Iris pigment epithelial cell (primary cell): ENCODE measurements at places on chromosomes 6 and 20.

DNA sequence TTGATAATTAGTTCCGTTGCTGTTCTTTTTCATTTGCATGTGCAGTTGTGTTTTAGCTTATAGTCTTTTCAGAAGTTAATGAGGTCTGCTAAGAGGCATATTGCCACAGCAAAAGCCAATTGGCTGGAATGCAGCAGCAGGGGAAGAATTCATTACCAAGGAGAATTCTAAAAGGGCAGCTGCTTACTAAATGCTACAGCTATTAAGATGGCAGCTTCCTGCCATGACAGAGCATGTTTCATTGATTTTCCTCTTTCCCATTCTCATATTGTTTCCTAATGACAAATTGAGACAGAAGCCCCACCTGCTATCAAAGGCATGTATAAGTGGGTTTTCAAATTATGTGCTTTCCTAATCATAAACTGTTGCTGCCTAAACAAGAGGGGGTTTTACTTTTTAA lies 66.6 kb downstream of the CLVS2 start:
- no peak for DNase-seq

- no peak for DNase-seq
Observed at GRCh38 chr6:111606620-111607115, 990 bp upstream of the TRAF3IP2 start.

DNA sequence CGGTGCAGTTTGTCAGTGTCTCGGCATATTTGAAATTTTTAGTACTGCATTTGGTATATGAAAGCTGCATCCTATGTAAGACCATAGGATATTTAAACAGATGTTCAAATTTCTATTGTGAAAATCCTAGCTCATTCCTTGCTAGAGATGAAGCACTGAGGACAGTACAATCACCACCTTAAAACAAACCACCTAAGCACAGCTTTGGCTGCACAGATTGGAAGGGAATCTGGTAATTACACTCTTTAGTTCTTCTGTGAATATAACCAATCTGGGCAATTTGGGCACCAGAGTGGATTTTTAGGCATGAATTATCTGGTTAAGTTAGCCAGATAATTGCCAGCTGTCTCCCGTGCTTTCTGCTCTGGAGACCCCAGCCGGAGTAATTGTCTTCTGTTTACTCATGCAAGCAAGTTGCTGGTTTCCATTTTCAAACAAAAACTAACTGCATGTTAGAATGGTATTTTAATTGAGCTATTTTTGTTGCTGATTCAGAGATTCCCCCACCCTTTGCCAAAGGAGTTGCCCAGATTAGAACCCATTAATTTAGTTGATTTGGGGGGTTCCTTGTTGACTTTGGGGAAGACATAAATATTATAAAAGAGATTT lies 36.9 kb downstream of the E2F3 start:
- no peak for DNase-seq

GRCh38 chr20:25538838-25539665 lies 46.3 kb downstream of the NINL start:
- DNase-seq, result no peak

DNA sequence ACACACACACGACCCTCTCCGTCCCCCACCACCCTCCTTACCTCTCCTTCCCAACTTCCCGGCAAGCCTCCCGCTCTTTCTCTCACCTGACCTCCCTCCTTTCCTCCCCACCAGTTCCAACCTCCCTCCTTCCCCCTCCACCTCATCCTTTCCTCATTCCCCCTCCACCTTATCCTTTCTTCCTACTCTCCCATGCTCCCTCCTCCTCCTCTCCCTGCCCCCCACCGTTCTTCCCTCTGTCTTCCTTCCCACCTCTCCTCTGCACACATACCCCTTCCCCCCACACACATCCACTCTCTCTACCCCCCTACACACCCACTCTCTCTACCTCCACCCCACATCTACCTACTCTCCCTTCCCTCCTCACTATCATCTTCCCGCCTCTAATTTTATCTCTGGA lies 144.2 kb downstream of the TBC1D32 start:
- no peak for DNase-seq

DNA sequence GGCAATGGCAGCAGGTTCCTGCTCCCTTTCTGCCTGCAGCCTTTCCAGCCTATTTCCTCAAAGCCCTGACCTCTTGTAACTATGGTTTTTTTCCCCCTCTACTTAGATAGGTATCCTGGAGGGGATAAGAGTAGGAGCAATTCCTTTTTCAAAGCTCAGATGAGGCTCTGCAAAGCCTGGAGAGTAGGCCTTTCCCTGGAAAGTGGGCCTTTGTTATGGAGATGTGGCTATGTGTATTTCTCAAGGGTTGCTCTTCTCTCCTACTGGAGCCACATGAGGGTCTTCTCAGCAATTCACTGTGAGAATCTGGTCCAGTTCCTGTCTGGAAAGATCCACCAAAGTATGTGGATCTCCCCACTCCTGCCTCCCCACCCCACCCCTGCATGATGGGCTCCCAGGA lies 96.0 kb downstream of the DTD1 start:
- DNase-seq, result no peak

DNA sequence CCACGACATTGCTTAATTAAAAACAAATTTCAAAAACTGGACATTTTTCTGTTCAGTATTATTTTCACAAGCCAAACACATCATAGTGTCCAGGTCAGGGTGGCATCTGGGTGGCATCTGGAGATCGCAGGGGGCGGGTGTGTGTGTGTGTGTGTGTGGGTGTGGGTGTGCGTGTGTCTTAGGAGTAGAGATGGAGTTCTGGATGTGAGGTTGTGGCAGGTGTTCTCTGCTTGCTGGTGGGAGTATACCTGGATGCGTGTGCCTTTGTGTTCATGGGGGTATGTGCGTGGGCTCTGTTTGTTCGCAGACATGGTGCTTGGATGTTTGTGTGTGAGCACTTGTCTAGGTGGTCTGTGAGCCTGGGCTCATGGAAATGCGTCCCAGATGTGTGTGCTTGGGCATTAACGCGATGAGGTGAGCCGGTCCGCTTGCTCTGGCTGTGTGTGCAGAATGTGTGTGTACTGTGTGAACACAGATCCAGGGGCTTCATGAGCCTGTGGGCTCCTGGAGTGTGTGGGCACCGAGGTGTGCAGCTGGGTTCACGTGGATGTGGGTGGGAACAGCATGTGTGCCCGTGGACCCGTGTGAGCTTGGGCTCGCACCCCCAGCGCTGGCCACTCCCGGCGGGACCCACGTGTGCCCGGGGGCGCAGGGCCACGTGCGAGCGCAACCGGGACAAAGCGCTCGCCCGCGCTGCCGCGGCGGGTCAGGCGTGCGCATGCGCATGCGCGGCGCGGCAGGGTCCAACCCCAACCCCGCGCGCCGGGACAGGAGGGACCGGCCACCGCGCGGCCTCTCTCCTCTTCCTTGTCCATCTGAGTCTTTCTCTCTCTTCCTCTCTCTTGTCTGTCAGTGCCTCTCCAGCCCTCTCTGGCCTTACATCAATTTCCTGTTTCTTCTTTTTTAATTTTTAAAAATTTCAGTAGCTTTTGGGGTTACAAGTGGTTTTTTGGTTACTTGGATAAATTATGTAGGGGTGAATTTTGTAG lies 60.4 kb downstream of the SRC start:
- DNase-seq, result no peak

DNA sequence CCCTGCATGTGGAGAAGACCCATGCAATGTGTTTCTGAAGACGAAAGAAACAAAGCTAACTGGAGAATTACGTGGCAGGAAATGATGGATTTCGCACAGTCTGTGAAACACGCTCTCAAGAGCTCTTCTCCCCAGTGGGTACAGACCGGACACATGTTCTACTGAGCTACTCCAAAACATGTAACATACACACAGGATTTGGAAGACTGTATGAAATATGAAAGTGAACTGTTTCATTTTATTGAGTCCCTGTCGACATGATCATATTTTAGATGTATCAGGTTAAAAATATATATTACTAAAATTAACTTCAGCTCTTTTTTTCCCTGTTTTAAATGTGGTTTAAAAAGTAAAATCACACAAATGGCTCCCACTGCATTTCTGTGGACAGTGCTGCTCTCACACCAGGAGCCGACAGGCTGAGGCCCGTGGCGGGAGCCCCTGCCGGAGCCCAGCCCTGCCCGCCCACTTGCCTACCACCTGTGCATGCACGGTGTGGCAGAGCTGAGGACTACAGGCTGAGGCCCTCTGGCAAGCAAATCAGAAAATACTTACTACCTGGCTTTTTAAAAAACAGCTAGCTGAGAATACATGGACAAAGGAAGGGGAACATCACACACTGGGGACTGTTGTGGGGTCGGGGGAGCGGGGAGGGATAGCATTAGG lies 58.9 kb upstream of the NXT1 start:
- DNase-seq, result peak; percentile 51

GRCh38 chr6:16978686-16979085 lies 123.2 kb upstream of the STMND1 start:
- DNase-seq, result no peak

GRCh38 chr20:37940858-37941257 lies 37.9 kb downstream of the VSTM2L start:
- no peak for DNase-seq

DNA sequence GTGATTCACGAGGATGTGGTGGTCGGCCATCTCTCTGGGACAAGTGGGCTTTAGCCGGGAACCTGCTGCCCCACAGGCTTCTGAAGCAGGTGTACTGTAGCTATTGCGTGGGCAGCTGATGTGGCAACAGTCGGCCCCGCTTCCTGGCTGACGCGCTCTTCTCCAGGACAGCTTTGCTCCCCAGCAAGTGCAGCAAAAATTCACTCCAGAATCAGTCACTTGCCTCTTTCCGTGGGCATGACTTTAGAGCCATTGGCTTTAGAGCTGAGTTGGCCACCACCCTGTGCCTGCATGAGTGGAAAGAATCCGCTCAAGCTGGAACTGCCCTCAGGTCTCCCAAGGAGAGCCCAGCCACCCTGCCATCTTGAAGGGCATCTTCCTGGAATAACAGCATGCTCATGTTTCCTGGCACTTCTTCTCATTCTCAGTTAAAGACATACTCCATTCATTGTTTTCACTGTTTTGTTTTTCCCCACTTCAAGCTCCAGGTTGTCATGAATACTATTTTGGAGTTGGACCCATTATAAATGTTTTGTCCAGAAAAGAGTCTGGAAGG lies 178.3 kb downstream of the ZDHHC14 start:
- no peak for DNase-seq

DNA sequence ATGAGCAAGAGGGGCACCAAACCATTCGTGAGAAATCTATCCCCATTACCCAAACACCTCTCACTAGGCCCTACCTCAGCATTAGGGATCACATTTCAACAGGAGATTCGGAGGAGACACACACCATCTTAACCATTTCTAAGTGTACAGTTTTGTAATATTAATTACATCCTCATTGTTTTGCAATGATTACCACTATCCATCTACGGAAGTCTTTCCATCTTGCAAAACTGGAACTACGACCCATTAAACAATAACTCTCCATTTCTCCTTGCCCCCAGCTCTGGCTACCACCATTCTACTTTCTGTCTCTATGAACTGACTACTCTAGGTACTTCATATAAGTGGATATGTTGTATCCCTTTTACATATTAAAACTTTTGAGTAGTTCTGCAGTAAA lies 20.1 kb downstream of the ACOT13 start:
- no peak for DNase-seq

GRCh38 chr6:38012573-38012972 lies 193.0 kb downstream of the ZFAND3 start:
- peak; percentile 65 for DNase-seq

DNA sequence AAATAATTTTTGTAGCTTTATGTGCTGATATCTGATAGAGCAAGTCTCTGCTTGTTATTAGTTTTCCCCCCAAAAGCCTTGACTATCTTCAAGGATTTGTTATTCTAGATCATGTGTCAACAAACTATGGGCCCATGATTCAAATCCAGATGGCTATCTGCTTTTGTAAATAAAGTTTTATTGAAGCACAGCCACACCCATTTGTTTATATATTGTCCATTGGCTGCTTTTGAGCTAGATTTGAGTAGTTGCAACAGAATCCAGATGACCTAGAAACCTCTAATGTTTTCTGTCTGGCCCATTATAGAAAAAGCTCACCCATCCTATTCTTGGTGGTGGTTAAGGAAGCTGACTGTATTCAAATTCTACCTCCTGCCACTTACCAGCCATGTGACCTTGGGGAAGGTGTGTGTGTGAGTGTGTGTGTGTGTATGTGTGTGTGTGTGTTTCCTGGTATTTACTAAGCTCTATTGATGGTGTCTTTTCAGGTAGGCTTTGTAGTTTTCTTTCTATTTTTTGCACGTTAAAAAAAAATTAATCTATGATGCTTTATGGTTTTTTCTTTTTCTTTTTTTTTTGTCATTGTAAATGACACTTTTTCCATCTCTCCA lies 1.3 kb upstream of the GTSF1L start:
- no peak for DNase-seq

DNA sequence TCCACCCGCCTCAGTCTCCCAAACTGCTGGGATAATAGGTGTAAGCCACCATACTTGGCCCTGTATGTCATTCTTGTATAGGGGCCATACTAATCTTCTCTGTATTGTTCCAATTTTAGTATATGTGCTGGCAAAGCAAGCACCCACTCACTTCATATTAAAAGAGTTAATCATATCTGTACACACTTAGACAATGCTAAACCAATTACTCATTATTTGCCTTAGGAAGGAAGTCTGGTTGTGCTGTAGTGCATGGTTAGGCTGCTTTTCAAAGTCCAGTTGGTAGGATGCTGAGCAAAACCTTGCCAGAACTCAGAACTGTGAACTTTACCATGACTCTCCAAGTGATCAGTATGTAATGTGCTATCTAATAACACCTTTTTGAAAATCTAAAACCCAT lies 88.6 kb downstream of the LIN28B start:
- DNase-seq, result peak; percentile 48

- DNase-seq, result no peak
Observed at GRCh38 chr20:53961527-53961926, 108.9 kb downstream of the BCAS1 start.

- no peak for DNase-seq
Observed at GRCh38 chr6:113363866-113364265, 493.3 kb upstream of the MARCKS start.

DNA sequence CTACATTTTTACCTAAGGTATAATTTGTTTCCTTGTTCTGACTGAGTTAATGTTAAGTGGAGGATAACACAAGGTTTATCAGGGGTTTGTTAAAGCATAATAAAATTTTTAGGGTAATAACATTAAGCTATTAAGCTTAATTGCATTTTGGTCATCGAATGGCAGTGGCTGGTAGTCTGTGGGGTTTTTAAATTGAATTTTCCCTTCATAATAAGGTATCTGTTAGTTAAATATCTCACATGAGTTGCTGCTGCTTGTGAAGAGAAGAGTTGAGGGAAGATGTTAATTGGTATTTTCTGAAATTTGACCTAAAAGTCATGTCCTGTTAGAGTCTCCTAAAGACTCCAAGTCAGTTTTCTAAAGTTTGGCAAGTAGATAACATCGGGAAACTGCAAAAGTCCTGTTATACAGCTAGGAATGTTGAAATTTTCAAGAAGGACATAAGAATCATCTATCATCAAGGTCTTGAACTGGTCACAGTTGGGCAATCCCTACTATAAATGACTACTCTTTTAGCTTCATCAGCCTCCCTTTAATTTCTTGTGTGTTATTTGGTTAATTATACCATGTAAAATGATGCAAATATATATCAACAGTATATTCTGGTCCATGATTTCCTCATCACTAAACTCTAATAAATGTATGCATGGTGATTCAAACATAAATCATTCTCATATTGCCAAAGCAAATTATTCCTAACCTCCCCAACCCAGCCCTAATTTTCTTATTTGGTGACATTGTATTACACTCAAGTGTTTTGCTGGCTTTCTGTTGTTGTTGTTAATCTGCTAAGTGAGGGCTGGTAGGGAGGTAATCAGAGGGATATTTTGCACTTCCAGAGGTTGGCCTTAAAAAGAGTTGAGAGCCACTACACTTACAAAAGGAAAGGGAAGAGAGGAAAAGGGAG lies 64.0 kb downstream of the MAP3K5 start:
- no peak for DNase-seq
